ENCODE measurements at places on chromosomes 12 and 14. TPM values are rescaled to one million over a fixed set of nuclear protein-coding genes. Genes with fewer than 3 reads are reported as not detected.

DNA sequence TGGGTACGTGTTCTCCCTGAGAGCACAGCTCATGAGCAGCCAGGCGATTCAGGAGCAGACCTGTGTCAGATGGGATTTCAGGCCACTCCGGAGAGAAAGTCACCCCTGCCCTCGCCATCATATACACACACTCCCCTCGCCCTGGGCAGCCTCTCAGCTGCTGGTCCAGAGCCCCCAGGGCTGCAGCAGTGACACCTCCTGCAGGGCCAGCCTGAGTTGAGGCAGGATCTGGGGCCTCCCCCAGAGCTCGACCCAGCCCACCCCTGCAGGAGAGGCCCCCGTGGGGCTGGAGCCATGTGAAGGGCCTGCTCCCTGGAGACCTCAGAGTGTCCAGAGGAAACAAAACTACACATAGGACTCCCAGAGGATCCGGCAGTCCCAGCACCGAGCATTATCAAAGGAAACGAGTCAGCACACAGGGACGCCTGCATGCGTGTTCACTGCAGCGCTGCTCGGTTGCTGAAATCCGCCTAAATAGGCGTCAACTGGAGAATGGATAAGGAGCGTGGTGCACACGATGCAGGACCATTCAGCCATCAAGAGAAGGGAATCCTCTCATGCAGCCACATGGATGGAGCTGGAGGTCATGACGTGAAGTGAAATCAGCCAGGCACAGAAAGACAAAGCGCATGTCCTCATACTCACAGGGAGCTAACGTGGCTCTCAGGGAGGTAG, 104.0 kb downstream of the TNFAIP2 start:
- DNase-seq = no peak

The ZNF384 gene
- total RNA-seq = 90.9 TPM

The SYNDIG1L gene
- not detected for total RNA-seq

DNA sequence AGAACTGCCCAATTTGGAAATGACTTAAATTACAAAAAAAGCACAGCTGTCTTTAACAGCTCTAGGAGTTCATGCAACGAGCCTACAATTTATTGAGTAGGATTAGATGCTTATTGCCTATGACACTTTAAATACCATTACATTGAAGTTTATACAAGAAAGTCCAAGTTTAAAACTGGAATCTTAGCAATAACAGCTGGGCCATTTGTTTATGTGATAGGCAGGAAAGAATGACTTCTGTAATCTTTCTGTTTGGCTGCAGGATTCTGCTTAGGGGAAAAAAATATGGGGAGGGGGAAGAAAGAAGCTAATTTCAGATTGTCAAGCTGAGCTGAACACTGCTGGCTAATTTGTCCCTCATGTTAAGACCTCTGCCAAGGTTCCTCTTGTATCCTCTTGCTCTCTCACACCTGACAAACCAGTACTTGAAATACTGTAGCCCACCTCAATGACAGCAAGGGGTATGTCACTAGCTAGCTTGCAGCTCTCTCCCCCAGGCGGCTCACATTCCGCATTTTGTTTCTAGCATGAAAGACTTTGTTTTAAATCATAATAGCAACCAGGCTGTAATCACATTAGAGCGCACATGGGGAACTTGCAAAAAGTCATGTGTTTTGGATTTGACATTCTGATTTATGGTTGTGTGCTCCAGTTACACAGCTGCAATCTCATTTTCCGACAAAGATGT, 384.8 kb downstream of the BMP4 start:
- DNase-seq = no peak

DNA sequence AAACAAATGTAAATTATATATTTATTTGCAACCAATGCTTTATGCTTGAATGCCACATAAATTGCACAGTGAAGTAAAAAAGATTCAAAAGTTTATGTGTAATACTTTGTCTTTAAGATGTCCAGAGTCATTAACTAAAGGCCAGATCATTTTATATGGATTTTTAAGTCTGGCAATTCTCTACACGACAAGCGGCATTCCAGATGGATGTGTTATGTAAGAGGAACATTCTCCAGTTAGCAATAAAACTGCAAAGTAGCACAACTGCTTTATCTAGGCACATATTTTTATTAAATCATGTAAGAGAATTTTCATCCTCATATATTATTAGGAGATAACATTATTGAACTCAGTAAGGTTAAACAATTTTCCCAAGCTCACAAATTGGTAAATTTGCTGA, 1717.7 kb upstream of the SEL1L start:
- no peak for DNase-seq

GRCh38 chr14:29217813-29218450, 451.3 kb downstream of the FOXG1 start:
- no peak for DNase-seq

- no peak for DNase-seq
Observed at GRCh38 chr14:20418501-20418909, 5.2 kb upstream of the TEP1 start.

- no peak for DNase-seq
Observed at GRCh38 chr14:100554696-100555320, 32.4 kb downstream of the BEGAIN start.

- DNase-seq = no peak
Observed at GRCh38 chr14:51806026-51807023, 54.1 kb upstream of the GNG2 start.

- DNase-seq = no peak
Observed at GRCh38 chr12:38391007-38391406, 74.4 kb downstream of the ALG10B start.

The RNF212B gene
- not detected for total RNA-seq

DNA sequence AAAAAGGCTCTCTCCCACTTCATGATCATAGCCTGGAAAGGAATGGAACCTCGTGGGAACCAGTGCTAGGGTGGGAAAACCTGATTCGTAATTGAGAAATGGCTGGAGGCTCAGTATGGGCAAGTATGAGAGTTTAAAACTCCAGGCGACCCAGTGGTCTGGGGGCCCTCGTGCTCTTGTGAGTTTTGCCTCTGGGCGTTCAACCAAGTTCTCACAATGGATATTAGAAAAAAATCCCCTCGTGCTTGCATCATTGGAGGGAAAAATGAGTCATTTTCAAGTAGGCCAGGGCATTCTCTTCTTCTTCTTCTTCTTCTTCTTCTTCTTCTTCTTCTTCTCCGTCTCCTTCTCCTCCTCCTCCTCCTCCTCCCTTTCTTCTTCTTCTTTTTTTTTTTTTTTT, 39.0 kb downstream of the GPR68 start:
- no peak for DNase-seq

DNA sequence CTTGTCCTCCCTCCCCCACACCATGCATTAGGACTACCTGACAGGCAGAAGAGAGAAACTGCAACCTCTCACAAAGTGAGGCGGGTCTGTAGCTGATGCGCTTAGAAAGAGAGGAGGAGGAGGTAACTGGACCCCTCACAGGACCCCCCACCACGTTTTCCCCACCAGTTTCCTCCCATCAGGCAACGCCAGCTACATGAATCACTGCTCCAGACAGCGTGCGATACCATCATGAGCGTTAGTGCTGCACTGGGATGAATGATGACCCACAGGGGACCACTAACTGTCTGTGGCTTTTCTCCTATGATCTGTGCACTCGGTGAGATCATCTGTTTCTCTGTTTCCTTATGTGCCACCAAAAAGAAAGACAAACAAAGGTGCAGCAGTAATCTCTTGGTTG, 77.7 kb downstream of the KCNK10 start:
- no peak for DNase-seq

DNA sequence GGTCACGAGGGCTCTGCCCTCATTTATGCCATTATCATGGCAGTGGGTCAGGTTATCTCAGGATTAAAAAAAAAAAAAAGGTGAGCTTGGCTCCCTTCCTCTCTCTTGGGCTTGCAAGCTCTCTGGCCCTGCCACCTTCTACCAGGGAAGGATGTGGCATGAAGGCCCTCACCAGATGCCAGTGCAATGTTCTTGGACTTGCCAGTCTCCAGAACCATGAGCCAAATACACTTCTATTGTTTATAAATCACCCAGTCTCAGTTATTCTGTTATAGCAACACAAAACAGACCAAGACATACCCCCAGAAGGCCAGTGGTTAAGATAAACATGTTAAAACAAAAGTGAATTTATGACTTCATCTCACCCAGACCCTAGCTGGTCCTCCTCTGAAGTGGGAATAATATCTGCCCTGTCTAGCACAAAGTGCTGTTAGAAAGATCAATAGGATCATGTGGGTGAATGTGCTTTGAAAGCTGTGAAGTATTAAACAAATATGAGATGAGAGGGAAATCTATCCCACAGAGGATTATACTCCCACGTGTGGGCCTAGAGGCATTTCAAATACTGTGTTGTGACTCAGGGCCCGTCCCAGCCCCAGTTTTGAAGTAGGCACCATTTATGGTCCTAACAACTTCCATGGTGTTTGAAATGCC, 88.6 kb downstream of the NINJ2 start:
- DNase-seq = no peak

The ADAMTS20 gene
- not detected for total RNA-seq

- DNase-seq = no peak
Observed at GRCh38 chr12:108519558-108519957, 4.5 kb downstream of the FICD start.

The CDC42BPB gene
- 0.81 TPM for total RNA-seq

DNA sequence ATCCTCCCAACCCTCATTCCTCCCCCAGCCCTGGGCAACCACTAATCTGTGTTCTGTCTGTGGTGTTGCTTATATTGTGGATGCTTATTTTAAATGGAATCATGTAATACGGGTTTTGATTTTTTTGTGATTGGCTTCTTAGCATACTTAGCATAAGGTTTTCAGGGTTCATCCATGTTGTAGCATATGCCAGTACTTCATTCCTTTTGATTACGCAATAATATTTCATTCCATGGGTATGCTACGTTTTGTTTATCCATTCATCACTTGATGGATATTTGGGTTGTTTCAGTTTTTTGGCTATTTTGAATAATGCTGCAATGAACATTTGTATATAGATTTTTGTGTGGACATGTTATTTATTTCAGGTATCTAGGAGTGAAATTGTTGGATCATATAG, 82.9 kb downstream of the TSPAN9 start:
- no peak for DNase-seq

GRCh38 chr14:73723797-73724661, 9.8 kb upstream of the PNMA1 start:
- DNase-seq = no peak

The NUAK1 gene
- total RNA-seq = not detected

- no peak for DNase-seq
Observed at GRCh38 chr12:121525411-121525810, 55.4 kb downstream of the KDM2B start.

DNA sequence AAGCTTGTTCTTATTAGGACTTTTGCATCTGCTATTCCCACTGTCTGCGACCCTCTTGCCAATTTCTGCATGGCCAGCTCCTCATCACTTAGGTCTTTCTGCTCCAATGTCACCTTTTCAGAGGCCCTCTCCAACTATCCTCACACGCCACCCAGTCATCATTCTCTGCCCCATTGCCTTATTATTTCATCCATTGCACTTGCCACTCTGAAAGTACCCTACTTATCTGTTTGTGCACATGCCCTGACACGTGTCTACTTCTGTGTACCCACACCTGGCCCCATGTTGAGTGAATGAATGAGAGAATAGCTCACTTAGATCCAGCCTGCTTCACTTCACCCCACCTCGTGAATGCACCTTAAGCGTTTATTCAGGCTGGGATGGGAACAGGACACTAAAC, 218.7 kb upstream of the TBX3 start:
- no peak for DNase-seq

DNA sequence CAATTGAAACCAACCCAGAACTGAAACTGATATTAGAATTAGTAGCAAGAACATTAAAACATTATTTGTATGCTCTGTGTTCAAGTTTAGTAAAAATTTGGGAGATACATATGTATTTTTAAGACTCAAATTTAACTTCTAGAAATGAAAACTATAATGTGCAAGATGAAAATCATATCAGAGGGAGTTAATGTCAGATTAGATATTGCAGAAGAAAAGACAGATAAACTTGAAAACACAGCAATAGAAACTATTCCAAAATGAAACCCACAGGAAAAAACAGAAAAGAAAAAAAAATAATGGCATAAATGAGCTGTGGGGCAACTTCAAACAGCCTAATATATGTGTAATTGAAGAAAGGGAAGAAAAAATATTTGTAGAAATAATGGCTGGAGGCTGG, 134.9 kb downstream of the DPF3 start:
- DNase-seq = no peak

Measured in activated CD4-positive, alpha-beta T cell treated with anti-CD3 and anti-CD28 coated beads, Interleukin-2, amount 10 ng/mL, durations not matched to agents 7 days and 5 days (primary cell).